Epithelial cell of proximal tubule (primary cell): ENCODE measurements at places on chromosomes 16 and 17.

DNA sequence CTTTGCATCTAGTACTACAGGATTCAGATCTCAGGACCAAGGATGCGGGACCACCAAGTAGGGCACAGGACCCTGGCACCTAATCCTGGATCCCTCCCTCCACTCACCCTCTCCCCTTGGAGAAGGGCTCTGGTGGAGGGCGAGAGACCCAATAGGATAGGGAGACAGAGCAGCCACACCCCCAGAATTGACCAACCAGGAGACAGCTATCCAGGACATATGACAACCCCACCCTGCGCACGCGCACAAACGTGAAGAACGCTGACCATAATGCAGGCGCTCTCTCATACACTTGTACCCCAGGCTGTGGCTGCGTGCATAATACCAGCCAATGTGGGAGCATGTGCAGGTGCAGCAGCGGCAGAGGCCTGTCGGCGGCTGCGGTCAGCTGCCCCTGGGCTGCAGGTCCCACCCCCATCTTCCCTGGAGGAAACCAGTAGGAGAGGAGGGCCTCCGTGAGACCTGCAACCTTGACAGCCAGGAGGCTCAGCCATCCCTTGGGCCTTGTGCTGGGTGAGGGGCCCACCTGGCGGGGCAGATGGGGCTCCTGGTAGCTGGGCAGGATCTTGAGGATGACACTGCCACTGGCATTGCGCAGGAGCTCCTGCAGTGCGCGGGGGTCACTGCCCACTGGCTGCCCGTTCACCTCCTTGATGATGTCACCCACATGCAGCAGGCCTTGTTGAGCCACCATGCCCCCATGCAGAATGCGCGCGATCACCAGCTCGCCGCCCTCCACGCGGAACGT lies 25.4 kb downstream of the MPP2 start:
- DNase-seq, result no peak

- no peak for DNase-seq
These were observed 19.4 kb upstream of the NKD1 start for GRCh38 chr16:50528820-50529219.

DNA sequence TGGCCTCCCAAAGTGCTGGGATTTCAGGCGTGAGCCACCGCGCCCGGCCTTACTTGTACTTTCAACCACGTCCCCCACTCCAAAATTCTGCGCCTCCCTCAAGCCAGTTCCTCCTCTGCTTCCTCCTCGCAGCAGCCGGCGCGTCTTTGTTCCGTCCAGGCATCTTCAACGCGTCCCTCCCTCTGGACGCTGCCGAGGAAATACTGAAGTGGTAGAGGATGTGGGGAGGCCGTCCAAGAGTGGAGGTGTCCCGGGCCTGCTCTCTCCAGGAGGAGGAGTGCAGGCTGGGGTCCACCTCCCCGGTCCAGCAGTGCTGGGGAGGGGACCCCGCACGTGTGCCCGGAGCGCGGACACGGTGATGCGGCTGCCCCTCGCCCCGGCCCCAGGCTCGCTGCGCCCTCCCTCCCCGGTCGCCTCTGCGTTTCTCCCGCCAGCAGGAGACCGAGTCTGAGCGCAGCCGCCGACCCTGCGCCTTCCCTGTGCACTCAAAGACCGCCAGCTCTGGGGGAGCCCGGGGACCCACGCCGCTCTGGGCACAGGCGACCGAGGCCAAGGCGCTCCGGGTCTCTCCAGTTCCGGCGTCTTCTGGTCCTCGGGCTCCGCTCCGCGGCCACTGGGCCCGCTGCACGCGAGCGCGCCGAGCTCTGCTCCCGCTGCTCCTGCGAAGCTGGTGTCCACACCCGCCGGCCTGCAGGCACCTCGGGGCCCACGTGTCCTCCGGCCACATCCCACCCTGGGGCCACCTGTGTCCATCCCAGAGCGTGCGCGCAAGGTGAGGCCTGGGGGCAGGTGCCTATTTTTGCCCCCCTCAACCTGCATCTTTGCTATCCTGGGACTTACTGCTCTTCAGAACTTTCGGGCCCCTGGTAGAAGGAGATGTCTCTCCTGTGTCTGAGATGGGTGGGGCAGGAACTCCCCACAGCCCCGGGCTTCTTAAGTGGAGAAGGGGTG lies 31.7 kb downstream of the OSBPL7 start:
- DNase-seq, result no peak

- DNase-seq, result no peak
These were observed 2.9 kb upstream of the CARMIL2 start for GRCh38 chr16:67641779-67642708.

DNA sequence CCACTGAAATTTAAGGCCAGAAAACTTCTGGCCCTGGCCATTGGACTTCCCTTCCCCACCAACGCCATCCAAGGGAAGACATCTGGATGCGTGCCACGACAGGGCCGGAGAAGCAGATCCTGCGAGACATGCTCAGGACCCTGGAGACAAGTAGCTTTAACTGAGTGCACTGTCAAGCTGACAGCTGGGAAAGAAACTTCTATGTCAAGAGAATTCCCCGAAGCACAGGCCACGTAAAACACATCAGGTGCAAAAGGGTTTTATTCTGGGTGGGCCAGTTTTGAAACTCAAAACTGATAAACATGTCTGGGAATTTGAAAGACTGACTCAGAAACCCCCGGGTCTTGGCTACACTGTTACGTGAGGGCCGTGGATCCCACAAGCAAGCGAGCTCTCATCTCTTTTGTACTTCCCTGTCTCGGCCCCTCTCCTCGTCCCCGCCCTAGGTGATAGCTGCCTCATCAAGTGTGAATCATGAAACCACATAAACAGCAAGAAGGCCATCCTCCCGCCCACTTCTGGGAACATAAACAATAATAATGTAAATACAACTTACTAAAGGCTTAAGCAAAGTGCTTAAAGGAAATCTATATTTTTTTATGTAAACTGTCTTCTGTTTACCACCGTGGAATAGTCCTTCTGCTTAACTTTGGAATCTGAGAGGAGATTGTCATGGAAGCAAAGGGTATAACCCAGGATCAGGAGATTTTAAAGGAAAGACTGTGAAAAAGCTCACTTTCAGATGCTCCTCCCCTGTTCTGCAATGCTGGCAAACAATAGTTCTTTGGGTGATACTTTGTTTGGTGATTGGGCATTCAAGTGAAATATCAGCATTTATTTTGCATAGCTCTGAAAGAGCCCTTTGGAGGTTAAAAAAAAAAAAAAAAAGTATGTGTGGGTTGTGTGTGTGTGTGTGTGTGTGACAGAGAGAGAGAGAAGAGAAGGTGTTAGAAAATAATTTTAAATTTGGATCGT lies 406.0 kb upstream of the MAF start:
- DNase-seq, result no peak

DNA sequence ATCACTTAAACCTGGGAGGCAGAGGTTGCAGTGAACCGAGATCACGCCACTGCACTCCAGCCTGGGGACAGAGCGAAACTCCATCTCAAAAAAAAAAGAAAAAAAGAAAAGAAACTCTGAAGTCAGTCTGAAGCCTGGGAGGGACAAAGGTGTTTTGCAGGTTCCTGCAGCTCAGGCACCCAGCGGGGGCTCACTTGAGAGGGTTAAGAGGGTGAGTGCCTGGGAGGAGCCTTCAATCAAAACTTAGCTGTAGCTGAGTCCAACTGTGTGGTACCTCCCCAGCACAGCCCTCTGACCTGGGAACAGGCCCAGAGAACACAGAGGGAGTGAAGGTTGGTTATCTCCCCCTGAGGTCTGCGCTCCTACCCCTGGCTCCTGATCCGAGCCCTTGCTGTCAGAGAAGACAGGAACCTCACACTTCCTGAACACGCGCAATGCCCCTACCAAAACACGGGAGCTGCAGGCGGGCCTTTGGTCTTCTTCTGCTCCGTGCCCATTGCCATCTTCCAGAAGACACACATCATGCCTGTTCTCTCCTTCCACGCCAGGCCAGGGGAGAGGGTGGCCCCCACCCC lies 20.4 kb upstream of the ZC3H18 start:
- DNase-seq, result no peak

- DNase-seq, result no peak
These were observed at the start of gene MMP25 for GRCh38 chr16:3045758-3046640. Gene MMP25 (plus strand): TSS chr16:3046561. CDS start chr16:3046918, 357 bp downstream.

- DNase-seq, result no peak
These were observed 5.2 kb downstream of the WFDC1 start for GRCh38 chr16:84299734-84300440.

DNA sequence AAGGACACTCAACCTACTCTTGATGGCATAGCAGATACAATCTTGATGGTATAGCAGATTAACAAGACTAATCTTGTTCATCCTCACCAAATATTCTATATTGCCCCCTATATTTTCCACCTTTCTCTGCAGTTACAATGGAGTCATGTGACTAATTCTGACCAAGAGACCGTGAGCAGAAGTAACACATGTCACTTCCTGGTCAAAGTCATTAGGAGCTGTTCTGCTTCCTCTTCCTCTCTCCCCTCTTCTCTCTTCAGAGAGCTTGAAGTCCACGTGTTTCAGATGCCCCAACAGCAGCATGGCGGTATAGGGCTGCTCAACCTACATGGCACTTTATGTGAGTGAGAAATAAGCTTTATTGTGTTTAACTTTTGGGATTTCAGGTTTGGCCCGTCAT lies 55.3 kb upstream of the ERCC4 start:
- no peak for DNase-seq

DNA sequence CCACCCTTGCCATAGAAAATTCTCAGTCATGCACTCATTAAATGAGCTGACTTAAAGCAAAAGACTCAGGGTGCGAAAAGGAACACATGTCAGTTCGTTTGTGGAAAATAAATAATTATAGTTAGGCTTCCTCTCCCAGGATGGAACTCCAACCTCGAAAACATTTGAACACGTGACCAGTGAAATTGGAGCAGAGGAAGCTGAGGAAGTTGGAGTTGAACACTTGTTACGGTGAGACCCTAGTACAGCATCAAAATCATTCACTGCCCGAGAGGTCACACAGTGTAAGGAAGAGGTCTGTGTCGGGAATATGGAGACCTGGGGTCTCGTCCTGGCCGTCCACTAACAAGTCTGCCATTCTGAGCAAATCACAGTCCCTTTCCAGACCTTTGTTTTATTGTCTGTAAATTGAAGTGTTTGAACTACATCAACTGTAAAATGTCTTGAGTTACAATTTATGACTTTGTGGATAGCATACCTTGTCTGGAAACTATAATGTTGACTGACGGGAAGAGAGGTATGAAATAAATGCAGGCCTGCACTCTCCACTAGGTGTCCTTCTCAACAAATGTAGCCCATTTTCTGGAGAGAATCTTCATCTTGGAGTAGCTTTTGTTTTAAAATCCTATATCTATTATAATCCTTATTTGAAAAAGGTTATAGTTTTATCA lies 7.7 kb downstream of the PSMD7 start:
- DNase-seq, result no peak

GRCh38 chr16:80369138-80369958 lies 171.4 kb upstream of the DYNLRB2 start:
- no peak for DNase-seq

DNA sequence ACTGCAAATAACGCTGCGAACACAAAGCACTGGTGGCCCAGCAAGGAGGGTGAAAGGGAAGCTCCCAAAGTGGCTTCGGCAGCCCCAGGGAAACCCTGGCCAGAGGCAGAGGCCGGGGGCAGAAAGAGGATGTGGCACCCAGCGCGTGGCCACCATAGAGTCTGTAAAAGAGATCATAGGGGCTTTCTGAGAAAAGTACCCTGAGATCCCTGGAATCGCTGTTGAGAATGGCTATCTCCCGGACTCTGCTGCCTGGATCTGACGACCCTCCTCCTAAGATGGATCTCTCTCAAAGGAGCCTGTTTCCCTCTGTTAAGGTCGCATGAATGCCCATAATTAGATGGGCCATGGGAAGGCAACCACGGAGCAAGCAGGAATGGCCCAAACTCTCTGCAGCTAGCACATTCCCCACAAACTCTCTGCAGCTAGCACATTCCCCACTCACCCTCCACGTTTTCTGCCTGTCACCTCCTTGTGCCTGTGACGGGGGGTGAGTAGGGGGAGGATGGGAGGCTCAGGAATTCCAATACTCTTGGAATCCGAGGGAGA lies 364.4 kb downstream of the XYLT1 start:
- no peak for DNase-seq

- no peak for DNase-seq
These were observed 15.7 kb upstream of the RNF43 start for GRCh38 chr17:58432806-58433573.
